ENCODE measurements at places on chromosomes 11 and 22.
A peak's percentile ranks its signal among the peaks of the same experiment; 100 is the strongest.

GRCh38 chr11:68938088-68938487 lies 34.4 kb downstream of the IGHMBP2 start:
- no peak for DNase-seq

DNA sequence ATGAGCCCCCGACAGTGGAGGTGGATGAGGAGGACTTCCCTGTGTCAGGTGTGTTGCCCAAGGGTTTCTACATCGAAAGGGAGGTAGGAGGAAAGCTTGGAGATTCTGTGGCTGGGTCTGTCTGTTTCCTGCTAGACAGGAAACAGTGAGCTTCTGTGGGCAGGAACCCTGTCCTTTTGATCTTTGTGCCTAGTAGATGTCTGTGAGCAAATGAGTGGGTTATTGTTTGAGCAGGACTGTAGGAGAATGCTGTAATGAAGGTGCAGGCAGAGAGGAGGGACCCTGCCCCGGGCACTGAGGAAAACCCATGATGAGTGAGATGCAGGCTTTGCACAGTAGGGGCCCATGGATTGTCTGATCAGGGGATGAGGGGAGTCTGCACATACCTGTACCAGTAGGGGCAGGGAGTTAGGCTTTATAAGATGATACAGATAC lies 14.0 kb downstream of the USP35 start:
- DNase-seq, result no peak

DNA sequence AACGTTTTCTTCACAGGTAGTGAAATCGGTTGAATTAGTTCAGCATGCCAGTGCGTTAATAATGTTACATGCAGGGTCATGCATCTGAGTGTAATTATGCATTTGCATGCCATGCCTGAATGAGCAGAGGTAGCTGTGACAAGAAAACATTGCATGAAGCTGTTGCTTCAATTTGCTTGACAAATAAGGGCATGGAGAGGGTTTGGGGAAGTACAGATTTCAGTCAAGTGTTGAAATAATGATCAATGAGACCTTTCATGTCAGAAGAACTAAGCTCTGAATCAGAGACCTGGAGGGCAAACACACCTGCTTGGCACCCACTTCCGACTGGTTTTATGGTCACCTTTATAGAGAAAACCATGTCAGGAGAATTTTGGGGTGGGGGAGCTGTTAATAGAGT lies 221.4 kb downstream of the DBX1 start:
- DNase-seq, result no peak

GRCh38 chr22:42016111-42016510 lies 17.5 kb downstream of the WBP2NL start:
- no peak for DNase-seq

- no peak for DNase-seq
These were observed 128.3 kb upstream of the CSNK2A3 start for GRCh38 chr11:11481371-11481770.

DNA sequence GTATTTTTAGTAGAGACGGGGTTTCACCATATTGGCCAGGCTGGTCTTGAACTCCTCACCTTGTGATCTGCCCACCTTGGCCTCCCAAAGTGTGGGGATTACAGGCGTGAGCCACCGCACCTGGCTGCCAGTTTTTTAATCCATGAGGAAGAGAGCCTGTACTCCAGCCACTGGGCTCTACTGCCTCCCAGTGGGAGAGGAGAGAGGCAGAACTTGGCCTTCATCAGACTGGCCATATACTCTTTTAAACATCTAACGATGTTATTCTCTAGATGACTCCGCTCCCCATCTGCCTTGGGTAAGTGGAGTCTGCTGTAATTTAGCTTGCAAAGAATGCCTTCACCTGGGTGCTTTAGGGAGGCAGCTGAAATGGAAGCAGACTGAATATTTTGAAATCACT lies 34.6 kb downstream of the SLC6A5 start:
- DNase-seq, result no peak

DNA sequence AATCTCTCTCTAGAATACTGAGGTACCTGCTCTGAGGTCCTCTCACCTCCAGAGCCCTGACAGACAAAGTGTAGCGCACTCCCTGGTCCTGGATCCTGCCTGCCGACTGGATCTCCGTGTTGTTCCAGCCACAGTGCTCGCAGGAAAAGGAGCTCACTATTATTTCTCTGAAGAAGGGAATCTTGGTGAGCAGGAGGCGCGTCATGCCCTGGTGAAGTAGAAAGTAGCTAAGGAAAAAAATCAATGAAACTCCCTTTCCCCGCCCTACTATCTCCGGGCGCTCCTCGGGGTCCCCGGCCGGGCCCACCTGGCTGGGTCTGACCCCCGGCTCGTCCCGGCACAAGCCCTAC lies 412 bp downstream of the ZPR1 start:
- no peak for DNase-seq

- DNase-seq, result no peak
These were observed 1.8 kb upstream of the SNX19 start for GRCh38 chr11:130918081-130918480.

- DNase-seq, result no peak
These were observed 58.4 kb downstream of the GALNT18 start for GRCh38 chr11:11563200-11563975.

GRCh38 chr22:47043835-47044721 lies 281.6 kb downstream of the TBC1D22A start:
- DNase-seq, result no peak

DNA sequence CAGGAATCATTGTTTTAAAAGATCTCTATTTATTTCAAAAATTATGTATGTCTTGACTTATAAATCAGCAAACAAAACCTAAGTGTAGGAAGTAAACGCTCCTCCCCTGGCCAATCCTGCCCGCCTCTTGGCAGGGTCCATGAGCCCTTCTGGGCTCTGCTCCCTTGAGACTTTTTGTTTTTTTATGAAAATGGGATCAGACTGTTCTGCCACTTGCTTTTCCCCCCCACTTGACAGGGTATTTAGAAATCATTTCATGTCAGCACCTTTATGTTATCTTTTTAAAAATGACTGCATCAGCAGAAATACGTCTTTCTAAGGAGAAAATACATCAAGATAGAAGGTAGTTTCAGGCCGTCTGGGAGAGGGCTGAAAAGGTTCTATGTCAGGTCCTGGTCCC lies 35.6 kb downstream of the FBLN1 start:
- no peak for DNase-seq

GRCh38 chr11:48013269-48013901 lies 33.0 kb downstream of the PTPRJ start:
- DNase-seq, result no peak

GRCh38 chr11:12687740-12688139 lies 13.5 kb downstream of the TEAD1 start:
- no peak for DNase-seq

DNA sequence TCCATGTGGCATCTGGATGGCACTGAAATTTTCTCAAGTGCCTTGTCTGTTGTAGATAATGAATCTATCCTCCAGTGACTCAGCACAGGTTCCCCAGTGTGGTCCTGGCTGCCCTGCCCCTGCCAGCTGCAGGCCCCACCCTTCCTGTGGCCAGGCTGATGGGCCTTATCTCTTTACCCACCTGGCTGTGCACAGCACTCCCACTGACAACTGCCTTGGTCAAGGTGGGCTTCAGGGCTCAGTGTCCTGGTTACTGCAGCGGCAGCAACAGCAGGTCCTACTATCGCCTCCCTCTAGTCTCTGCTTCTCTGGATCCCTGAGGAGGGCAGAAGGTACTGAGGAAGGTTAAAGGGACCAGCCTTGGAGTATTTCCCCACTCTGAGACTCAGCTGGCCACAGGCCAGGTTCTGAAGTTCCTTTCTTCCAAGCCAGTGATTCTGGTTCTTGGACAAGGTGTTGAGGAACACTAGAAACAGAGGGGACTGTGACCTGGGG lies 3.1 kb downstream of the HMBS start:
- no peak for DNase-seq

- DNase-seq, result no peak
These were observed 92.3 kb upstream of the POU2AF2 start for GRCh38 chr11:111153194-111153593.

DNA sequence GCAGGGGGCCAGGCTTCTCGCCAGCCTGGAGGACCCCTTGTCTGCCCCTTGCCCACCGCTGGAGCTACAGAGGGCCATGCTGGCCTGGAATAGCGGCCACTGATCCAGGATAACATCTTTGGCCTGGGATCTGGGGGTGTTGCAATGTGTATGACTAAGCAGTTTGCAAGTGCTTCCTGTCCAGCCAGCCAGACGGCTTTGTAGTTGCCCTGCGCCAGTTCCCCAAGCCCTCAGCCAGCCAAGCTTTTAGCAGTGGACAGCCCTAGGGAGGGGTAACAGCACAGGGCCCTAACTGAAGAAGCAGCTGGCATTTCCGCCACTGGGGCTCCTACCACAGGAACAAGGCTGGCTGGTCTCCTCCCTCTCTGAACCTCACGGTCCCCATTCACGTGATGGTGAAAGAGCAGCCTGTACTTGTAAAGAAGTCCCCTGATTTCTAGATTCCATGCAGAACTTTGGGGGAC lies 32.1 kb downstream of the UQCR10 start:
- no peak for DNase-seq

- DNase-seq, result no peak
These were observed 15.3 kb upstream of the OR10D3 start for GRCh38 chr11:124167826-124168231.

GRCh38 chr11:125679397-125679796 lies 1.2 kb downstream of the ACRV1 start:
- no peak for DNase-seq

GRCh38 chr11:31560842-31561476 lies 51.4 kb downstream of the ELP4 start:
- DNase-seq, result no peak

- DNase-seq, result no peak
These were observed 101.6 kb downstream of the COMMD9 start for GRCh38 chr11:36187622-36188021.

DNA sequence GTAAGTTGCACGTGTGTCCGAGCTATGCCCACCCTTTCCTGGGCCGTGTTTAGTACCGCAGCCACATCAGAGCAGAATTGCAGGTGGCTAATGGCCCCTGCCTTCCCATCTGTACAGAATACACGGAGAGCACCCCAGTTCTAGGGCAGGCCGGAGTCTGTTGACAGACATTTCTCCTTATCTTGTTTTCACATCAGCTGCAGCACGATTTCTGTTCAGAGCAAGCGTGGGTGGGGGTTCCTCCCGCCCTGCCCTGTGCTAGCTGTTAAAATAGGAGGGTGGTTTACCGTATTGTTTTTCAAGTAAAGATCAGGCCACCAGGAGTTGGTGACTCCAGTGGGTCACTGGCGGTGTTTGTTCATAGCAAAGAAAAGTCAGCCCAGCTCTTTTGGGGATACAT lies 41.1 kb downstream of the UBASH3B start:
- DNase-seq, result peak; percentile 31

DNA sequence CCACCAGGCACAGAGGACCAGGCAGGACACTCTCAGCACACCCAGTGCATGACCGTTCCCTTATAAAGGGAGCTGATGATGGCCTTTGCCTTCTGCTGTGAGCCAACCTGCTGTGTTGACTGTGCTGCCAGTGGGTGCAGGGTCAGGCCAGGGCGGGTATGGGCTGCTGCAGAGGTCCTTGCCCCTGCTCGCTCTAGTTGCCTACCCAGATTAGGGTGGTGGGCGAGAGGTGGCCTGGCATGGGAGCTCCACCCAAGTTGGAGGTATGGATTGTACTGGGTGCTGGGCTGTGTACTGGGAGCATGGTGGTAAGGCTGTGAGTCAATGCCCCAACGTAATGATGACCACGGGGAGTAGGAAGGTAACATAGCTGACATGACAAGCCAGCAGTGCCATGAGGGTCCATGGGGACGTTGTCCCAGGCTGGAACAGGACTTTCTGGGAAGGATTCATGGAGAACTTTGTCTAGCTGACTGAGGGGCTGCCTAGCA lies 24.5 kb upstream of the CYP2D6 start:
- DNase-seq, result no peak

- no peak for DNase-seq
These were observed 87.2 kb upstream of the NAV2 start for GRCh38 chr11:19625438-19625837.

GRCh38 chr11:121661880-121662486 lies 209.2 kb upstream of the SORL1-AS1 start:
- DNase-seq, result no peak

- DNase-seq, result no peak
These were observed 2.8 kb downstream of the PHF21B start for GRCh38 chr22:45006964-45007390.

GRCh38 chr11:67043572-67044349 lies 12.9 kb upstream of the RHOD start:
- DNase-seq, result no peak

DNA sequence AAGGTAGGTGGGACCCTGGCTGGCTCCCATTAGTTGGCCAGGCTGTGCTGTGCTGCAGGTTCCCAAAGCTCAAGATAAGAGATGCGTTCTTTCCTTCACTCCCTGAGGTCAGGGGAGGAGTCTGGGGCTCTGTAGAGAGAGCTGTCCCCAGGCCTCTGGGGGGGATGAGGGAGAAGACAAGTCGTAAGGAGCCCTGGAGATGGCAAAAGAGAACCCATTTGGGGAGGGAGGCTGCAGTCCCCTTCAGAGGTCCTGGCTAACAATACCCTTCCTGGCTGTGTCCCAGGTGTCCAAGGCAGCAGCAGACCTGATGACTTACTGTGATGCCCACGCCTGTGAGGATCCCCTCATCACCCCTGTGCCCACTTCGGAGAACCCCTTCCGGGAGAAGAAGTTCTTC lies 916 bp downstream of the GNG3 start:
- no peak for DNase-seq

GRCh38 chr11:109658190-109658589 lies 236.2 kb downstream of the C11orf87 start:
- DNase-seq, result no peak

GRCh38 chr11:134701564-134702165 lies 289.6 kb upstream of the B3GAT1 start:
- no peak for DNase-seq

DNA sequence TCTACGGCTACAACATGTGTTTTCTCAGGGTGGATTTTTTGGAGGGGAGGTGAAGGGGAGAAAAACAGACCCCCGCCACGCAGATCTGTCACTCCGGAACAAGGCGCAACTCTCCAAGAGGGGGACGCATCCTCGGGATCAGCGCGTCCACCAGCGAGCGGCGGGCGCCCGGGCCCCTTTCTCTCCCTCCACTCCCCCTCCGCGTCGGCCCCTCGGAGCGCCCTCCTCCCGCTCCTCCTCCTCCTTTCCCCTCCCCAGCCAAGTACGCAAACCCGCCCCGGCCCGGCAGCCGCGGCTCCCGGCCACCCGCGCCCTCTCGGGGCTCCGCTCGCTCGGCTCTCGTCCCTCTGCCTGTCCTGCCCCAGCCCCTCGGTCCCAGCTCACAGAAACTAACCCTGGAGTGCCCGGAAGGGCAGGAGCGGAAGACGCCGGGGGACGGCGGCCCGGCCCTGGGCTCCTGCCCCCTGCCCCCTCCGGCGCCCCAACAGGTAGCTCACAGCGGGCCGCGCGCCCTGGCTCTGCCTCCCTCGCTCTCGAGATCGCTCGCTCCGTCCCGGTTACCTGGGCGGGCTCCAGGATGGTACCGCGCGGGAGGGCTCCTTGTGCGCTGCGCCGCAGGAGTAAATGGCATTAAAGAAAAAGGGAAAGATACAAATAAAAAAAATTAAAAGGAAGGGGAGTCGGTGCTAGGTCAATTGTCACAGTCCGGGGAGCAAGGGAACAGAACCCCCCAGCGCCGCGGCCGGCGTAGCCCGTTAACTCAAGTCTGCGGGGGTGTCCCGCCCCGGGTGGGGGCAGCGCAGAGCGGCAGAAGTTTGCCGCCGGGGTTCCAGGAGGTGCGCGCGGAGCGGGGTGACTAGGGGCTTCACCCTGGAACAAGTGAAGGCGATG lies 131.4 kb upstream of the C11orf58 start:
- no peak for DNase-seq
